ENCODE measurements at places on chromosomes 12 and 14. TPM values are rescaled to one million over a fixed set of nuclear protein-coding genes. Genes with fewer than 3 reads are reported as not detected.

- DNase-seq = no peak
Measured at GRCh38 chr12:65586796-65587195, 237.5 kb upstream of the HMGA2 start.

DNA sequence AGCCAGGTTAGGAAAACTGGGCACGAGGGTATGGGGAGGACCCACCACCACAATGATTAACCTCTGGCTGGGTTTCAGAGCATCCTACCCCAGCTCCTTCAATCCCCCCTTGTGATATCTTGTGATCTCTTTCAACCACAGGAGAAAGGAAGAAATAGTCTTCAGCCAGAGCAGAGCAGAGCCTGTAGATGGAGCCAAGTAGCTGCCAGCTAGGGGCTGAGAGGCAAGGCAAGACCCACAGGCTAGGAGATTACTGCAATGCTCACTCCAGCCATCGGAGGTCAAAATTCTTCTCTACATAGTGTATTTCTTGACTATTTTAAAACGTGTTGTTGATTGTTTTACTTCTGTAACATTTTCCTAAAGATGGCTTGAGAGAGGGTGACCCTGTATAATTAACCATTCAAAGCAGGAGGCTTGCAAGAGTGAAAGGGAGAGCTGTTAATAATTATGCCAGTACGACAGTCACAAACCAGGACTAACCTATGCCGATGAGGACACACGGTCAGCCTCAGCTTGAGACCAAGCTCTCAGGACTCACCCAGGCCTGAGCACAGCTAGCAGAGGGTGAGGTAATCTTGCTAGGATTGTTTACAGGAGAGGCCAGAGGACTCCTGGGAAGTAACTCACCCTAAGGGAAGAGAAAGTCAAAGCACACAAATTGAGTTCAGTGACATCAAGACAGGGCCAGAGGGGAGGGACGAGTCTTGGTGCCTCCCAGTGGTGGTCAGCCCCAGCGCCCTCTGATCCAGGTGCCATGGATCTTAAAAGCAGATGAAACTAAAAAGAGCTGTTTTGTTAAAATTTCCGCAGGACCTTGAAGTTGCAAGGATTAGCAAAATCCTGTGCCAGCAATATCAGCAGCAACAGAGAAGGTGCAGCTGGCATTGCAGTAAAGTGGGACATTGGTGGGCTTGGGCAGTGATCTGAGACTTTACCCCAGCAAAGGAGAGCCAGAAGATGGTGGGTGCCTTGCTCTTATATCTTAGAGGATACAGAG, 29.8 kb upstream of the CDKN3 start:
- DNase-seq = peak; percentile 61

DNA sequence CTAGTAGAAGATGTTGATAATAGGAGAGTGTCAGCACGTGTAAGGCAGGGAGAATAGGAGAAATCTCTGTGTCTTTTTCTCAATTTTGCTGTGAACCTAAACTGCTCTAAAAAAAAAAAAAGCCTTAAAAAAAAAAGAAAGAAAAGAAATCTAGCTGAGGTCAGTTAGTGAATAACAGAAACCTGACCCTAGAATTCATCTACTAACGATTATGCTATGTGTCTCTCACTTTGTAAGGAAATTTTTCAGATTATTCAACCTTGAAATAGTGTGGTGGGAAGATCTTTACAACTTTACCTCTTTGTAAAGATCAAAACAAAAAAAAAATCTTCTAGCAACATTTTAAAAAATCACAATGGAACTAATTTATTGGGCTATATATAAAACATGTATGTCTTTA, 995.7 kb downstream of the GALC start:
- DNase-seq = no peak

GRCh38 chr12:1924996-1925683, 6.7 kb upstream of the CACNA2D4 start:
- no peak for DNase-seq

GRCh38 chr14:67815573-67816225, 691 bp downstream of the ZFYVE26 start:
- peak; percentile 46 for DNase-seq

DNA sequence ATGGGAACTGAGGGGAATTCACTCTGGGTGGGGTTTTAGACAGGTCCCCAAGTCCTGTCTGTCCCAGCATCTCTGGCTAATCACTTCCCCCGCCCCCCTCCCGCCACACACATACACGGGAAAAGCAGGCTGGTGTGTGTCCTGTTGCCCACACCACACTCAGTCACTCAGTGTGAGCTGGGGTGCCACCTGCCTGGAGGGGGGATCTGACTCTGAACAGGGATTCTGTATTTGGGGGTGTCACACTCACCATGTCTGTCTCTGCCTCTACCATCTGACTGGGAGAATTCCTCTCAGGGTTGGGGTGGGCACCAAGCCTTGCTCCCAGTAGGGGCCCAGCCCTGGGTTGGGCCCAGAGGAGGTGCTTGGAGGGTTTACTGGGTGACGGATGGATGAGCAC, 31.1 kb downstream of the SH2B3 start:
- no peak for DNase-seq

DNA sequence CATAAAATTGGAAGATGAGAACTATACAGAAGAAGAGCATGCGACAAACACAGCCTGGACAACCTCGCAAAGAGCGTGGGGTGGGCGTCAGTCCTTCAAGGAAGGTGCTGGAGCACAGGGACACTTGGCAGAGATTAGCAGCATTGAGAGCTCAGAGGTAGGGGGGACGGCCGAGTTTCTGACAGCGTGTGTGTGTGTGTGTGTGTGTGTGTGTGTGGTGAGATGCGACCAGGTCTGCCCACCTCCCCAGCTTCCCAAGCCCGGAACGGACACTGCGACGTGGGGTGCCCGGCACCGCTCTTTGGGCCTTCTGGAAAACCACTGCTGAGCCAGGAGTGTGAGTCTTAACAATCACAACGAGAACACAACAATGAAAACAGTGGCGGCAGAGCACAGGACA, 17.9 kb upstream of the FBXO21 start:
- no peak for DNase-seq

DNA sequence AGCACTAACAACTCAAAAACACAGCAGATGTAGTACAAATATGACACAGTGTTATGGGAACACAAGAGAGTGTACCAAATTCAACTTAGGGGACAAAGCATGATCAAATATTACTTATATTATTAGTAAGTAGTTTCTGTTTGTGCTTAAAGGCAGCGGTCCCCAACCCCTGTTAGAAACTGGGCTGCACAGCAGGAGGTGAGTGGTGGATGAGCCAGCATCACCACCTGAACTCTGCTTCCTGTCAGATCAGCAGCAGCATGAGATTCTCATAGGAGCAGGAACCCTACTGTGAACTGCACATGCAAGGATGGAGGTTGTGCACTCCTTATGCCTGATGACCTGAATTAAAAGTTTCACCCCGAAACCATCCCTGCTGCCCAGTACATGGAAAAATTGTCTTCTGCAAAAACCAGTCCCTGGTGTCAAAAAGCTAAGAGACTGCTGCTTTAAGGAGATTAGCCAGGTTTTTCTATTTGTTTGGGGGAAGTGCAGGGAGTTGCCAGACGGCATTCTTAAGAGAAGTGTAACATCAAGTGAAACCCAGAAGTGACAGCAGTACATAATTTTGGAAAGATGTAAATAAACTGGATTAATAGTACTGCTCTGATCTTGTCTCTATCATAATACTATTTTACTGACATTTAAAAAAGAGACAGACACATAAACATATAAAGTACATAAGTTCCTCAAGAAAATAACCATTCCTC, 26.7 kb downstream of the GTF2A1 start:
- DNase-seq = no peak

DNA sequence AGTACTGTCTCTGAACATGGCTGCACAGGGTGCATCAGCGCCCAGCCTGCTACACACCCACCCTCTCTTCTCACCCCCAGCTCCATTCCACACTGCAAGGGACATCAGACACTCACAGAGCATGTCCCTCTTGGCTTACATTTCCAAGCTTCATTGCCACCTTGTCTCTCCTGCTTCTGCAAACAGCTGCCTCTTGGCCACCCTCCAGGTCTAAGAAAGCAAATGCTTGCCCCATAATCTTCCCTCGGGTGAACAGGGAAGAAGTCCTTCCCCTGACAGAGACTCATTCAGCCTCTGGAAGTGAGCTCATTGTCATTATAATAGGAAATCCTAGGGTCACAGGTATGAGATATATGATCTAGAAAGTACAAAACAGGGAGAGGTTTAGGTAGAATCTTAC, 505.2 kb downstream of the RMST start:
- no peak for DNase-seq

- DNase-seq = peak; percentile 33
Measured at GRCh38 chr12:46585854-46586621, 213.5 kb upstream of the SLC38A2 start.

Gene SUOX
- total RNA-seq = 16.1 TPM

Gene SMIM41
- total RNA-seq = not detected

Gene BEGAIN
- total RNA-seq = not detected

Gene TRAF3
- total RNA-seq = 17.0 TPM

Gene POTEM
- not detected for total RNA-seq

Gene CD69
- total RNA-seq = not detected
